ENCODE measurements at places on chromosomes 5 and 9.

DNA sequence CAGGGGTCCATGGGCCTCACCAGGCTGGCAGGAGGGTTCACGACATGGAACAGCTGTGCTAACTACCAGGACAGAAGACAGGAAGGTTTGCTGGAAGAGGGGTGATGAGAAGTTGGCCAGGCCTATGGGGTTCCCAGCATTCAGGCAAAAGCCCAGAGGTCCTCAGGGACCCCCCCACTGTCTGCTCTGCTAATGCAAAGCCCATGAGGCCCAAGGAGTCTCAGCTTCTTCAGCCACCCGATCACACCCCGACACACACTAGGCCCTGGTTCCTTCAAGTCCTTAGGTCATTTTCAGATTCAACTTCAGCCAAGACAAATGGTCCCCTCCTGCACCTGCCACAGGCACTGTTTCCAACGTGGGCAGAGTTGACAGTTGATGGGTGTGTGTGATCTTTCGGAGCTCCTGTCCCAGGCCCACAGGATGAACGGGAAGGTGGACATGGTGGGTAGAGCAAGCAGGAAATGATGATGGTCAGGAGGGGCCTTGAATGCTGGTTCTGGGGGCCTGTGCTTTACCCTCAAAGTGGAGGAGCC lies 20.4 kb downstream of the ADAMTS2 start:
- no peak overlapping the region for H3K4me3 ChIP-seq
- H3K36me3 ChIP-seq, result no peaks in the 10 kb centered on the region
- H3K27me3 ChIP-seq, result no peaks in the 10 kb centered on the region
- H3K4me1 ChIP-seq, result peaks cover 10% of the 10 kb centered on the region
- peak; percentile 53 for DNase-seq

DNA sequence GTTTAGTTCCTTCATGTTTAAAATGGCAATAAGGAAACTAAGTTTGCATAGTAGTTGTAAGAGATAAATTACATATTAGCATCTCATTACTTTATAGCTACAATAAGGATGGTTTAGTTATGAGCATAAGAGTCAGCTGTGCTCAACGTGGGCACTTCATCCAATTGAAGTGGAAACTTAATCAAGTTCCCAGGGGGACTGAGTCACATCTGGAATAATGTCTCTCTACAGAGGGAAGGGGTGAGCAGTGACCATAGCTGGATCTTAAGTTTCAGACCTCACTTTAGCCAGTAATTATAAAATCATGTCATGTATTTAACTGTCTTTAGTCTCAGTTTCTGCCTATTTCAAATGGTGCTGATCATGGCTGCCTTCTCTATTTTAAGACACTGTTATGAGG lies 36.8 kb upstream of the FAM240B start:
- DNase-seq, result no peak
- no peaks in the 10 kb centered on the region for H3K4me1 ChIP-seq
- no peaks in the 10 kb centered on the region for H3K36me3 ChIP-seq
- H3K27ac ChIP-seq, result no peak overlapping the region
- no peak overlapping the region for H3K4me3 ChIP-seq

DNA sequence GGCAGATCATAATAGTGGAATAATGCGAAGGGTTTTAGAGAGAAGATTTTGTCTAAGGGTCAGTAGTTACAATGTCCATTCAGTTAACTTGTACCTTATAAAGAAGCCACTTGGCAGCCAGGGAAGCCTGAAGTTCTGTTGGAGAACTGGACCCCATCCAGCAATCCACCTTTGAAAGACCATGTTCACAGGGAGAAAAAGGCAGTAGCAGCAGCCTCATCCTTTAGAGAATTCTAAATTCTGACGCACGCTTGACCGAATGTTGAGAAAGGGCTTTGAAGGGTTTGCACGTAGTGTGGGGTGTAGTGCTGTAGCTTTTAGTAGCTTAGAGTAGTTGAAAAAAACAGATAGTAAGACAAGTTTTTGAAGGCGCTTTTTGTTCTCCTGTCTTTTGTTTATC lies 42.8 kb downstream of the MCCC2 start:
- H3K36me3 ChIP-seq, result no peaks in the 10 kb centered on the region
- peaks cover 12% of the 10 kb centered on the region for H3K4me1 ChIP-seq
- H3K27me3 ChIP-seq, result no peaks in the 10 kb centered on the region
- DNase-seq, result no peak
- no peak overlapping the region for H3K4me3 ChIP-seq
- no peak overlapping the region for H3K27ac ChIP-seq

GRCh38 chr5:56829137-56829908 lies 14.0 kb downstream of the MAP3K1 start:
- no peak for DNase-seq
- H3K36me3 ChIP-seq, result no peaks in the 10 kb centered on the region
- H3K4me3 ChIP-seq, result no peak overlapping the region
- H3K27me3 ChIP-seq, result no peaks in the 10 kb centered on the region
- H3K27ac ChIP-seq, result no peak overlapping the region

- no peak overlapping the region for H3K4me3 ChIP-seq
- H3K4me1 ChIP-seq, result no peaks in the 10 kb centered on the region
- H3K27ac ChIP-seq, result no peak overlapping the region
- no peak for DNase-seq
- H3K27me3 ChIP-seq, result no peaks in the 10 kb centered on the region
- H3K36me3 ChIP-seq, result no peaks in the 10 kb centered on the region
Observed at GRCh38 chr5:96120120-96120519, 158.5 kb upstream of the ELL2 start.

DNA sequence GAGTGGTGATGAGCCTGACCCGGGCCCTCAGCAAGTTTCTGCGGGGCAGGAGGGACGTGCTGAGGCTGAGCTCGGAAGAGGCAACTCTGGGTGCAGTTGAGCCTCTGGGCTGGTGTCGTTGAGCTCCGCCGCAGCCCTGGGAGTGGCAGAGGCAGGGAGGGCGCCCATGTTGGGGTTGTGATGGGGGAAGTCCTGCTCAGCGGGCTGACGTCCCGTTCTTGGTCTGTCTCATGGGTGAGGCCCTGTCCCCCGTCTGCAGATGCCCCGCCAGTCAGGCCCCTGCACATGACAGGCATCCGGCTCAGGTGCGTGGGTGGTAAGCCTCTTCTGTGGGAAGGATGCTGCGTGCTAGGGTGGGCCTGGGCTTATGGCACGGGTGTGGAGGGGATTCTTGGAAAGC lies 64.3 kb downstream of the RXRA start:
- H3K27ac ChIP-seq, result no peak overlapping the region
- no peak for DNase-seq
- H3K4me3 ChIP-seq, result no peak overlapping the region
- H3K36me3 ChIP-seq, result no peaks in the 10 kb centered on the region

- H3K4me3 ChIP-seq, result no peak overlapping the region
- no peaks in the 10 kb centered on the region for H3K36me3 ChIP-seq
- no peaks in the 10 kb centered on the region for H3K27me3 ChIP-seq
- peaks cover 22% of the 10 kb centered on the region for H3K4me1 ChIP-seq
- peak; percentile 83 for DNase-seq
Observed at GRCh38 chr9:78035383-78035993, 3.9 kb upstream of the GNAQ start.

- no peaks in the 10 kb centered on the region for H3K4me1 ChIP-seq
- no peaks in the 10 kb centered on the region for H3K27me3 ChIP-seq
- DNase-seq, result no peak
- no peak overlapping the region for H3K4me3 ChIP-seq
Observed at GRCh38 chr9:79646096-79646495, 74.3 kb downstream of the TLE4 start.

- DNase-seq, result no peak
- peak overlapping the region; percentile 71 for H3K27ac ChIP-seq
- peaks cover 22% of the 10 kb centered on the region for H3K27me3 ChIP-seq
Observed at GRCh38 chr5:141875022-141875740, 3.0 kb downstream of the PCDH1 start.

GRCh38 chr9:91025856-91026255 lies 224.2 kb downstream of the SYK start:
- no peak for DNase-seq
- H3K36me3 ChIP-seq, result no peaks in the 10 kb centered on the region
- no peak overlapping the region for H3K4me3 ChIP-seq
- no peak overlapping the region for H3K27ac ChIP-seq

DNA sequence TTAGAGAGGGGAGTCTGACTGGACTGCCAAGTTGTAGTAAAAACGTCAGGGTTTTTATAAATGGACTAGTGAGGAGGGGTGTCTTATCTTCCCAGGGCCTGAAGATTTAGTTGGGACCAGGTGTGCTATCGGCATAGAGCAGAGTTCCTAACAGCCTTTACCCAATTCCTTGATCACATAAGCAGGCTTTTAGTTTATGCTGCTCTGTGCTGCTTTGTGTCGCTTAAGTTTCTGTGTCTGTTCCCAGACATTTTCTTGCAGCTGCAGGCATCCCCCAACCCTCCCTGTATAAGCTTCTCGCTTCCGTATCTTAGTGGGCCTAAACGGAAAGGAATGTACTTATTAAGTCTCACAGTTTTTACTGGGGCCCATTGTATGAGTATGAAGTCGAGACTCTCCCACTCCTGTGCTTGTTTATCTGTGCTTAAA lies 2.6 kb upstream of the SMC5 start:
- peak overlapping the region; percentile 28 for H3K4me3 ChIP-seq
- no peaks in the 10 kb centered on the region for H3K27me3 ChIP-seq
- peak overlapping the region; percentile 91 for H3K27ac ChIP-seq
- H3K36me3 ChIP-seq, result no peaks in the 10 kb centered on the region

DNA sequence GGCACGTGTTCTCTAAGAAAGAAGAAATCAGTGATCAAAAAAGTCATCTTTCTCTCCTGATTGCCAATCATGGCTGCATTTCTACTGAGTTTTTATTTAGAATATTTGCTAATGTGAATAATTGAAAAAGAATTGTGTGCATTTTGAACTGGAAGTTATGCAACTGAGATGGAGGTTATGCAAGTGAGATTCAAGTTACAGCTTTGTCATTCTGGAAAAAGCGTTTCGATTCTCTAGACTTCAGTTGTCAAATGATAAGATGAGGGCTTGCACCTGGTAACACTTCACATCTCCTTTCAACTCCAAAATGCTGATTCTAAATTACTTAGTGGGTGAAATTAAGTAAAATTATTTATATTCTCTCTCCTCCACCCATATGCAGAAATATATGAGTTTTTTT lies 36.4 kb downstream of the C6 start:
- H3K27ac ChIP-seq, result no peak overlapping the region
- H3K27me3 ChIP-seq, result no peaks in the 10 kb centered on the region
- no peaks in the 10 kb centered on the region for H3K4me1 ChIP-seq
- no peak for DNase-seq

DNA sequence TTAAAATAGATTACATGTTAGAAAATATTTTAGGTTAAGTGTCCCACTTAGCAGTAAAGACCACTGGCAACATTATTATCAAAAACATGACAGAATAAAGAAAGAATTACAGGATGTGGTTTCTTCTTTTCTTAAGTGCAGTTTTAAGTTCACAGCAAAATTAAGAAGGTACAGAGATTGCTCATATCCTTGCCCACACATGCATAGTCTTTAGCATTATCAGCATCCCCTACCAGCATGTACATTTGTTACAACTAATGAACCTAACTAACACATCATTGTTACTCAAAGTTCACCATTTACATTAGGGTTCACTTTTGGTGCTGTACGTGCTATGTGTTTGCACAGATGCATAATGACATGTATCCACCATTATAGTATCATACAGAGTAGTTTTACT lies 837.7 kb upstream of the CDH9 start:
- H3K36me3 ChIP-seq, result no peaks in the 10 kb centered on the region
- no peaks in the 10 kb centered on the region for H3K27me3 ChIP-seq
- DNase-seq, result no peak

All from sigmoid colon (tissue), 7 donors.